Osteocyte (in vitro differentiated cells): ENCODE measurements at places on chromosomes 16 and 17.

DNA sequence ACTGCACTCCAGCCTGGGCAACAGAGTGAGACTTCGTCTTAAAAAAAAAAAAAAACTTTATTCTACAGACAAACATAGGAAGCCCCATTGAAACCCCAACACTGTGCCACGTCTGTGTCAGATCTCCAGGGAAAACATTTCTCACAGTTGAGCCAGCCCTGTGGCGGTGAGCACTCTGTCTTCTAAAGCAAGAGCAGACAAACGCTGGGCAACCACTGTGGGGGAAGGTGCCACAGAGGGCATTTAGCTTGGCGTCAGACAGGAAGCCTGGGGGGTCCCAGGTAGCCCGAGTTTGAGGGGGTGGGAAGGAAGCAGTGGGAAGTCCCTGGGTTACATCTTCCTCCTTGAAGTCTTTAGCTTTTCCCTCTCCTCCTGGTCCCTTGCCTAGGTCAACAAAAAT, 16.0 kb downstream of the C17orf100 start:
- no peaks in the 10 kb centered on the region for H3K36me3 ChIP-seq
- no peak overlapping the region for H3K27ac ChIP-seq
- DNase-seq = no peak
- H3K4me1 ChIP-seq = no peaks in the 10 kb centered on the region

GRCh38 chr17:4175921-4176807, 33.2 kb downstream of the CYB5D2 start:
- H3K36me3 ChIP-seq = peaks cover 49% of the 10 kb centered on the region
- peaks cover 31% of the 10 kb centered on the region for H3K4me1 ChIP-seq
- H3K27ac ChIP-seq = peak overlapping the region; percentile 82
- H3K4me3 ChIP-seq = peak overlapping the region; percentile 28

GRCh38 chr17:78176548-78177025, 8.2 kb downstream of the SYNGR2 start:
- peak; percentile 87 for DNase-seq
- no peaks in the 10 kb centered on the region for H3K27me3 ChIP-seq
- no peak overlapping the region for H3K4me3 ChIP-seq
- H3K4me1 ChIP-seq = peaks cover 42% of the 10 kb centered on the region
- no peak overlapping the region for H3K27ac ChIP-seq

- peaks cover 99% of the 10 kb centered on the region for H3K4me1 ChIP-seq
- peak overlapping the region; percentile 55 for H3K4me3 ChIP-seq
- peak overlapping the region; percentile 97 for H3K27ac ChIP-seq
- H3K27me3 ChIP-seq = no peaks in the 10 kb centered on the region
Observed at GRCh38 chr17:77476931-77477805, 336.4 kb downstream of the SEC14L1 start.

DNA sequence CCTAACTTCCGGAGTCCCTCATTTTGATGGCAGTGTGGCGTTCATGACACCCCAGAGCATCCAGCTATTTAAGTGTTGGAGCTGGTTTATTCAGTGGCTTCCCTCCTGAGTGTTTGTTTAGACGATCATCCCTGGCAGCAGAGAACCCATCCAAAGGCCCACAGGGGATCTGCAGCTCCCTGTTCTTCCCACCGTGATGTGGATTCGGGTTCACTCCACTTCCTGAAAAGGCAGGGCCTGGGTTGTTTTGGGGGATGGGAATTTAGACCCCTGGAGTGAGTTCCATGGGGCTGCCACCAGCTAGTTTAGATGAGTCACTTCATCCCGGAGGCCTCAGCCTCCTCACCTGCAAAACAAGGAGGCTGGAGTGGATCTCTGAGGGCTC, 2.3 kb downstream of the KSR1 start:
- H3K4me3 ChIP-seq = peak overlapping the region; percentile 86
- no peaks in the 10 kb centered on the region for H3K36me3 ChIP-seq
- peaks cover 48% of the 10 kb centered on the region for H3K4me1 ChIP-seq
- peak overlapping the region; percentile 85 for H3K27ac ChIP-seq
- DNase-seq = no peak

DNA sequence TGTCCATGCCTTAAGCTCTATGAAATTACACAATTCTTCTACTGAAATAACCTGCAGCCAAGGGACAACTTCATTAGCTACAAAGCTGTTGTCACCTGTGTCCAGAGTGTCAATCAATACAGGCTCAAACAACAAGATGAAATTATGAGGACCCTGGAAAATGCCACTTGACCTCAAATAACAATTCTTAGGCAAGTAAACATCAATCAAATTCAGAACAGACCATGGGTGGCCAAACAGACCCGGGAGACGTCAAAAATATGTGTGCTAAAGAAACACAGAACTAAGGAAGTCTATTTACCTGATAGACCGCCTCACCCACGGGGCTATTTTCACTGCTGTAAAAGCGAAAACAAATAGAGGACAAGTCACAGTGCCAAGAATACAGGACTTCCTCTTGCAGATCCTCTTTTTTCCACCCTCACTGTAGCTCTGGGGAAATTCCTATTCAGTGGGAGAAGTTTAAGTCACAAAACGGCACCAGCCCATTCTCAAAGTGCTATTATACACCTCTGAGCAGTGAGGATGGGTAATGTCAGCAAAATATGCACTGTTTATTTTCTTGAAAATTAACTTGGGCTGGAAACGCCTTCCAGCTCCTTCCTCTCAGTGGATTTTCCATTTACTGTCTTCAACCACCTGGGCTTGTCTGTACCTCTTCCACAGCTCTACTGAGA, 2.7 kb downstream of the LITAF start:
- peaks cover 8% of the 10 kb centered on the region for H3K36me3 ChIP-seq
- H3K27ac ChIP-seq = peak overlapping the region; percentile 79
- no peaks in the 10 kb centered on the region for H3K27me3 ChIP-seq
- no peak for DNase-seq

DNA sequence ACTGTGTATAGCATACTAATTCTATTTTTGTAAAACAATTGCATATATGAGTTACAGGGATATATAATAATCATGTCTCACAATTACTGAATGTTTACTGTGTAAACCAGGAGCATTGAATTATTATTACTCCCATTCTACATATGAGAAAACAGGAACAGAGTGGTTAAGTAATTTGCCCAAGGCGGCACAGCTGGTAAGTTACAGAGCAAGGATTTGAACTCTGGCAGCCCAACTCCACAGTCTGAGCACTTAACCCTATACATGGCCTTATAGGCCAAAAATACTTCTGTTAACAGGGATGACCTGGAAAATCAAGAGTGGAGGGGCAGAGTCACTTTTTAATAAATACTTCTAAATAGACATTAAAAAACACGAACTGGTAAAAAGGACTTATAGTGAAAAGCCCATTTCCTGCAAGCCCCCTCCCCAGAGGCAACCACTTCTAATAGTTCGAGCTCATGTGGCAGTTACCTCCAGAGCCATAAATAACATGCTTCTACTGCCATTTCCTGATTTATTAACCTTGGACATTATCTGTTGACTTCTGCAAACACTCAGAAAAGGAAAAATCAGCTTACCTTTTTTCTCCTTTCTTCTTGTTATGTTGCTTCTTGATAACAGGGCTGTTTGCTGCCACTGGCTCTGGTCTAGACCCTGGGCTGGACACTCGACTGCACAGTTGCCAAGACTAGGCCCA, 22.1 kb upstream of the ADGRG1 start:
- H3K27ac ChIP-seq = no peak overlapping the region
- no peak for DNase-seq
- no peaks in the 10 kb centered on the region for H3K36me3 ChIP-seq

GRCh38 chr16:53489755-53490154, 13.3 kb downstream of the AKTIP start:
- DNase-seq = no peak
- no peaks in the 10 kb centered on the region for H3K4me1 ChIP-seq
- no peaks in the 10 kb centered on the region for H3K27me3 ChIP-seq
- no peak overlapping the region for H3K27ac ChIP-seq
- no peak overlapping the region for H3K4me3 ChIP-seq

DNA sequence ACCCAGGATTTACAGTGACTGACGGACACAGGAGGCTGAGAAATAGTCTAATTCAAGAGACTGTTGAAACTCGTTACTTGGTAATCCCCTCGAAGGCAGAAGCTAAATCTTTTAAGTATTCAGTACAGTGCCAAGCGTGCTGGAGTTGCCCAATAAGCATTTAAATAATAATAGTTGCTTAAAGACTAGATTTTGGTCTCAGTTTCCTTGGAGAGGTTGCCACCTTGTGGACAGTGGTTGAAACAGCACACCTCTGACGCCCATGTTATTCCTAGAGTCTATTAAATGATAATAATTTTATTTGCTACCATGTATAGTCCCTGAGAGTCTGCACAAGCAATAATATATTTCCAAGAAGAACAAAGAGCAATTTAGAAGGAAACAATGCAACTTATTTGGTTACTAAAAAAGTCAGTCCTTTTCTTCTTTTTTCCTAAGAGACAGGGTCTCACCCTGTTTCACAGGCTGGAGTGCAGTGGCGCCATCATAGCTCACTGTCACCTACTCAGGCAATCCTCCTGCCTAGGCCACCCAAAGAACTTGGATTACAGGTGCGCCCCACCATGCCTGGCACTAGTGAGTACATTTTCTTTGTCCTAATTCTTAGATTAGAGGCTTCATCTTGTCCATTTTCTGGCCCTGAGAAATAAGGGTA, 138.0 kb upstream of the NUDT7 start:
- peaks cover 8% of the 10 kb centered on the region for H3K27me3 ChIP-seq
- DNase-seq = no peak
- H3K36me3 ChIP-seq = no peaks in the 10 kb centered on the region
- H3K27ac ChIP-seq = no peak overlapping the region

DNA sequence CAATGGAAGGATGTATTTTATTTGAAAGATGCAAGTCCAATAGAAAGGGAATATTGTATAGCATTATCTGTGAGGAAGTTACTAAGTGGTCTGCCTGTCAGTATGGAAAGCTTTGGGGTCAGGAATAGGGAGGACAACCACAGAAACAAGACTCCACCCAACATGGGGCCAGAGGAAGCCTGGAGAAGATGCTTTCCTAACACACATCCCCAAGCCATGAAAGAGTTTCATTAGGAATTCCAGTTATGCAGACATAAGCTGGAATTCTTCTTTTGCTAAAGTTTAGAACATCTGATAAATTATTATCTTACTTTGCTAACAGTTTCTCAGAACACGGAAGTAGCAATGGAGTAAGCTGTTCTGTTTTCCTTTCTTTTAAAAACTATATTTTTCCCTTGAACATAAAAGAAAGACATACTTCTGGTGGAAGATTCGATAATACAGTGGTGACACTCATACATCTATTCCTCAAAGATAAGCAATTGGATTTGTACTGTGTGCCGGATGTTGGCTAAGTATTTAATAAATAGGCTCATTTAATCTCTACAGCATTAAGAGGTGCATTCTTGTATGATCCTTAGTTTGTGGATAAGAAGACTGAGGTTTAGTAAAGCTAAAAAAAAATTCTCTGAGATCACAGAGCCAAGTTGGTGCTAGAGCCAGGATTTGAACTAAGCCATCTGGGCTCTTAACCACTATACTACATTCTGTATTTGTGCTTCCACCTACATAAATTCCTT, 51.0 kb upstream of the GAS7 start:
- H3K36me3 ChIP-seq = no peaks in the 10 kb centered on the region
- no peak for DNase-seq
- H3K4me3 ChIP-seq = no peak overlapping the region
- H3K4me1 ChIP-seq = no peaks in the 10 kb centered on the region
- H3K27ac ChIP-seq = no peak overlapping the region
